ENCODE measurements at places on chromosomes 2 and 18.

- no peak for DNase-seq
These were observed 1.4 kb downstream of the FZD5 start for GRCh38 chr2:207768168-207768865.

GRCh38 chr2:15893689-15894480, 46.5 kb upstream of the MYCN start:
- DNase-seq, result no peak

- DNase-seq, result no peak
These were observed 73.5 kb downstream of the GLI2 start for GRCh38 chr2:120809151-120809550.

DNA sequence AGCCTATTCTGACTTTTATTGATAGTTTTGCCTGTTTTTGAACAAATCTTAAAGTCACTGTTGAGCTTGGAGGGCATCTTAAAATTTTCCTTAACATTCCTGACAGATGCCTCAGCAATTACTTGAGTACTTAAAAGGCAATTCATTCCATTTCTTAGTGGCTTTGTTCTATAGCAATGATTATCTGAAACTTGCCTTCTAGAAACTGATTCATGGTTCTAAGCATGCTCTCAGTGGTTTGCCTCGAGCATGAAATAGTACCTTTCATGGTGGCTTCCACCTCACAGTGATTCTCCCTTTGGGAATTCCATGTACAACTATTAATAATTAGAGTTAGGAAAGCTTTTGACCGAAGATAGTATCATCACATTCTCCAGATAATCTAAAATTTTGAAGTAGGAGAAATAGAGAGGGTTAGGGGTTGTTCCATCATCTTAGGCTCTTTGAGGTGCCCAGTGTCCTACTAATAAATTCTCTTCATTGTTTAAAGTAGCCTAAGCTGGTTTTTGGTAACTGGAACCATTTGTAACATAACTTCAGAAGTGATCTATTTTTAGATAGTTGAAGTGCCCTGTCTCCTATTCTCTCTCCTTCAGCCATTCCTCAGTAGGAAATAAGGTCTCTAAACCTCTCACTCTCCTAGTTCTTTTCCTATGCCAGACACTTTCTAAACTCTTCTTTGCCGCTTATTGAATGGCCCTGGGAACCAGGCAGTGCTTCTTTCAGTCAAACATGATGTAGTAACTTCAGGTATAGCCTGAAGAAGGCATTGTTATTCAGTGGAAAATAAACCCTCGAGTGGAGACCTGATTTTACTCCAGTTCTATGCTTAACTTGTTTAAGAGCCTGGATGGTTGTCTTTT, 156.1 kb downstream of the HAUS1 start:
- no peak for DNase-seq

- DNase-seq, result no peak
These were observed 177.8 kb downstream of the TMEM163 start for GRCh38 chr2:134540990-134541389.

- no peak for DNase-seq
These were observed 185.7 kb downstream of the MTCL1 start for GRCh38 chr18:8890957-8891464.

- no peak for DNase-seq
These were observed 7.6 kb upstream of the ASXL2 start for GRCh38 chr2:25885933-25886332.

All from stimulated activated CD8-positive, alpha-beta memory T cell treated with anti-CD3 and anti-CD28 coated beads, Interleukin-2, amount 100 ng/mL, for 1 hour (primary cell).